ENCODE measurements at places on chromosomes 3 and 15.

DNA sequence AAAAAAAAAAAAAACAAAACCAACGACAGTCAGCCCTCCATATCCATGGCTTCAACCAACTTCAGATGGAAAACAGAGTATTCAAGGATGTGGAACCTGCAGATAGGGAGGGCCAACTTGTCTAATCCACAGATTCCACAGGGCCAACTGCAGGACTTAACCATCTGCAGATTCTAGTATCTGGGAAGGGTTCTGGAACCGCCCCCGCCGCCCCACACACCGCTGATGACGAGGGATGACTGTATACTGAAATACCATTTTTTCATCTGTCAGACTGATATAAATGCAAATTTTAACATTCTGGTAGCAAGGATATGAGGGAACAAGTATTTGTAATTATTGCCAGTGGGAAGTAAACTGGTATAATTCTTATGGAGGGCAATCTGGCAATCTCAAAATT lies 29.5 kb downstream of the ADPGK start:
- DNase-seq = no peak

DNA sequence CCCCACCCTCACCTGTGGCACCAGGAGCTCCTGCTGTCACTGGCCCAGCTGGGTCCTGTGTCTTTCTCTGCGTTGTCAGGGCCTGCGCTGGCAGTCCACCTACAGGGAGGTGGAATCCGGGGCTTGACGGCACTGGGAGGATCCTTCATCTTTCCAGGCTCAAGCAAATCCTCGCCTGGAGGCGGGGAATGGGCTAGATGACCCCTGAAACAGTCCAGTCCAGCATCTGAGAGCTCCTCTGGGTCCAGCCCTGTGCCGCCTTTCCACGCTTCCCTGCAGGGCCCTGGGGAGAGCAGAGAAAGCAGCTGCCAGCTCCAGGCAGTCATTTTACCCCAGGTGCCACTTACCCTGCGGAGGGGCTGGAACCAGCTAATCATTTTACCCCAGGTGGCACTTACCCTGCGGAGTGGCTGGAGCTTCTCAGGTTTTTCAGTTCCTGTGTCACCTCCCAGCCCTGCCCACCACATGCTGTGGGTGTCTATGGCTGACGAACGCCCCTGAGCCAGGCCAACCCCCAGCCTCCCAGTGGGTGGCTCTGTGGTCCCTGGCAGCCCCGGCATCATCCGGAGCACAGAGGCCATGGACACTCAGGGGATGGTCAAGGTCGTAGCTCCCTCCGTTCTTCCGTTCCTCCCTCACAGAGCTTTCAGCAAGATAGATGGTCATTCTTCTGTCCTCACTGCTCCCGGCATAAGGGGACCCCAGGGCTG lies 17.9 kb upstream of the ADIPOQ start:
- no peak for DNase-seq

- DNase-seq = no peak
Measured at GRCh38 chr3:112718967-112719366, 78.0 kb upstream of the CCDC80 start.

DNA sequence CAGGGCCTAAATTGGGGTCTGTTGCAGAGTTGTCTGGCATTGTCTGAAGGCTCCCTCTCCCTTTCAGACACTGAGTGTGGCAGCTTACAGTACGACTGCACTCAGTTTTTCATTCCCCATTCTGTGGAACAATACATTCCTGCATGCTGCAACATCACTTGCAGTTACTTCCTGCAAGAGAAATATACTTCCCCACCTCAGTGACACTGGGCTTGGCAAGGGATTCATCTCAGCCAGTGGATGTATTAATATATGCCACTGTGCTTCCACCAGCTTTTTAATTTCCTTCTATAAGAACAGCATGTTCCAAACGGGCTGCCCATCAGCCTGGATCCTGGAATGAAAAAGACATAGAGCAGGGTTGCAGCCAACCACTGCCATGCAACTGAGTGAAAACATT lies 23.1 kb downstream of the B3GALNT1 start:
- DNase-seq = no peak
